ENCODE measurements at places on chromosomes 2 and 18. TPM values are rescaled to one million over a fixed set of nuclear protein-coding genes. Genes with fewer than 3 reads are reported as not detected.

The PLA2R1 gene
- total RNA-seq: not detected

The FRZB gene
- not detected for total RNA-seq

DNA sequence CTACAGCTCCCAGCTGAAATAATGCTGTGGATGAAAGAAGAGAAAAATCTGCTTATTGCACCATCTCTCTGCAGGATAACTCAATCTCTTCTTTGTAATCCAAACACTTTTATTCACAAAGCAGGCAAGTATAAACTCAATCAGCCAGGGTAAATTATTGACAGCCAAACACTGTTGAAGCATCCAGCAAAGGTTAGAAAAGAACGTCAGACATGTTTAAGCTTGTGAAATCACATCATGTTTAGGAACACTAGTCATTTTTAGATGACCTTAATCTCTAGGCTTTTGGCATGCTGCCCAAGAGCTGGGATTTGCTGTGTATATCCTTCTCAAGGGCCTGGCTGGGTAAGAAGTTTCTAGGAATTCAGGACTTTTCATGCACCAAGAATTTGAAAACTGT, 1148.1 kb upstream of the FANCL start:
- DNase-seq: no peak
- no peaks in the 10 kb centered on the region for H3K4me1 ChIP-seq
- no peak overlapping the region for H3K4me3 ChIP-seq
- no peak overlapping the region for H3K27ac ChIP-seq

The ASXL3 gene
- total RNA-seq: not detected

- no peaks in the 10 kb centered on the region for H3K27me3 ChIP-seq
- no peak for DNase-seq
- no peaks in the 10 kb centered on the region for H3K4me1 ChIP-seq
- no peak overlapping the region for H3K4me3 ChIP-seq
Measured at GRCh38 chr2:168087401-168087800, 160.0 kb downstream of the STK39 start.

DNA sequence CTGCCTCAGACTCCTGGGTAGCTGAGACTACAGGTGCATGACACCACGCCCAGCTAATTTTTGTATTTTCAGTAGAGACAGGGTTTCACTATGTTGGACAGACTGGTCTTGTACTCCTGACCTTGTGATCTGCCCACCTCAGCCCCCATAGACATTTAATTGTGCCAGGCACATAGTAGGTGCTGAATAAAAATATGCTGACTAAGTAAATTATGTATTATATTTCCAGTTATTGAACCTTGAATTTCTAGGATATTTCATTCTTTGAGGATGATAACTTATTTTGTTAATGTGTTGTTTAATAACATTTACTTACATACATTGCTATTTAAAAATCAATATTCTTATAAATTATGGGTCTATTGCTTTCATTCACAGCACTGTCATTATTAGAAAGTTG, 190.4 kb upstream of the LRRTM4 start:
- H3K27ac ChIP-seq: no peak overlapping the region
- no peaks in the 10 kb centered on the region for H3K27me3 ChIP-seq
- no peaks in the 10 kb centered on the region for H3K4me1 ChIP-seq

The LRRC30 gene
- not detected for total RNA-seq

- no peaks in the 10 kb centered on the region for H3K4me1 ChIP-seq
- H3K27me3 ChIP-seq: peaks cover 10% of the 10 kb centered on the region
- peak; percentile 69 for DNase-seq
- no peak overlapping the region for H3K27ac ChIP-seq
- no peak overlapping the region for H3K4me3 ChIP-seq
Measured at GRCh38 chr18:26468931-26469340, 79.4 kb downstream of the KCTD1 start.

DNA sequence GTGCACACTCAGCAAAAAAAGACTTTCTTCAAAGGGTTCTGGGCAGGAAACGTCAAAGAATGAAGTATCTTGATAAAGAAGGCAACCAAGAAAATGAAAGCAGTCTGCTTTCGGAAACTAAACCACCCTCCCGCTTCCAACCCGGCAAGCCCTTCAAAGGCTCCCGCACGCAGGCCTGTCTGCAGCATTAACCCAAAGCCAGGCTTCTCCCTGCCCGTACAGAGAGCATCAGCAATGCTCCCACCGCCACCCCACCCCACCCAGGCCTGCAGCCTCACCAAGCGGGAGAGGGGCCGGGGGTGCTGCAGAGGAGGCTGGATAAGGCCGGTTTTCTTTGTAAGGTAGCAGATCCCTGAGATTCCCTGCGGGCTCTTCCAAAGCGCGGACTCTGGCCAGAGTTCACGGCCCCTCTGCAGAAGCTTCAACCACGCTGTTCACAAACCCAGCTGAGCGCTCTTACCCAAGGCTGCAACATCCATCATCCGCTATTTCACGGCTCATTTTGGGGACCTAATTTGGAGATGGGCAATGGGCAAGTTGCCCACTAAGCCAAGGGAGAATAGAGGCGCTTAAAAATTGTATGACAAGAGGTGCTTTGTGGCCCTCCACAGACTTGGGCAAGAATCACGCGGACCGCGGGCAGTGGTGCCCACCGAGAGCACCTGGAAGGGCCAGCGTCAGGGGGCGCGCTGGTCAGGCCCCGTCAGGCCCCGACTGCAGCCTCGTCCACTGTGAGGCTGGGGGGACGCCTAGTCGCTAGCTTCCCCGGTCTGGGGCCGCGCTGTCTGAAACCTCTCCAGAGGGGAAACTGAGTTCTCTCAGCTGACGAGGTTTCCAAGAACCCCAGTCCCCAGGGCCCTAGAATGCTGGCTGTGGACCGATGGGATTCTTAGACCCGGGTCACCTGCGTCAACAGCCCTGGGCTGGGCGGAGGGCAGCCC, 225.4 kb upstream of the ID2 start:
- H3K4me3 ChIP-seq: no peak overlapping the region
- H3K36me3 ChIP-seq: no peaks in the 10 kb centered on the region
- H3K27ac ChIP-seq: no peak overlapping the region
- no peak for DNase-seq
- H3K27me3 ChIP-seq: peaks cover 54% of the 10 kb centered on the region

GRCh38 chr2:6526093-6526824, 339.4 kb downstream of the CMPK2 start:
- no peak for DNase-seq
- no peaks in the 10 kb centered on the region for H3K36me3 ChIP-seq
- no peaks in the 10 kb centered on the region for H3K4me1 ChIP-seq
- H3K4me3 ChIP-seq: no peak overlapping the region
- no peaks in the 10 kb centered on the region for H3K27me3 ChIP-seq

- no peak overlapping the region for H3K27ac ChIP-seq
- no peak for DNase-seq
- H3K4me3 ChIP-seq: no peak overlapping the region
Measured at GRCh38 chr2:38747007-38747424, 4.1 kb downstream of the SRSF7 start.

DNA sequence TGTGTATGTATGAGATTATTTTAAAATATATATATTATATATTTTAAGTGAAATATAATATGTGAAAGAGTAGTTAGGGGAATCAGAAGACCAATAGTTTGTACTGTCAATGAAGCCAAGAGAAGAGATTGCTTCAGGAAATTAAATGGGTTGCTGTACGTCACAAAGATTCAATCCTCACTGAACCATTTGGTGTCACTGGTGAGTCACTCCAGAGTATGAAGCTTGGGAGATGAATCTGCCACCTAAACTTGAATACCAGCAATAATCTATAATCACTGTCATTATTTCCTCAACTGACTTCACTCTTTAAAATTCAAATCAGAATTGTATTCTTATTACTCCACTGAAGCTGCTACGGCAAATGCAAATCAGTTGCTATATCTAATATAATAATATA, 41.9 kb upstream of the SCN9A start:
- no peaks in the 10 kb centered on the region for H3K36me3 ChIP-seq
- H3K27ac ChIP-seq: no peak overlapping the region
- H3K4me3 ChIP-seq: no peak overlapping the region
- no peaks in the 10 kb centered on the region for H3K27me3 ChIP-seq

GRCh38 chr2:15734674-15735483, 143.2 kb downstream of the DDX1 start:
- no peak for DNase-seq
- H3K4me1 ChIP-seq: peaks cover 7% of the 10 kb centered on the region
- H3K27me3 ChIP-seq: peaks cover 52% of the 10 kb centered on the region
- H3K27ac ChIP-seq: no peak overlapping the region

The LBH gene
- 9.5 TPM for total RNA-seq

The IL36RN gene
- total RNA-seq: not detected

DNA sequence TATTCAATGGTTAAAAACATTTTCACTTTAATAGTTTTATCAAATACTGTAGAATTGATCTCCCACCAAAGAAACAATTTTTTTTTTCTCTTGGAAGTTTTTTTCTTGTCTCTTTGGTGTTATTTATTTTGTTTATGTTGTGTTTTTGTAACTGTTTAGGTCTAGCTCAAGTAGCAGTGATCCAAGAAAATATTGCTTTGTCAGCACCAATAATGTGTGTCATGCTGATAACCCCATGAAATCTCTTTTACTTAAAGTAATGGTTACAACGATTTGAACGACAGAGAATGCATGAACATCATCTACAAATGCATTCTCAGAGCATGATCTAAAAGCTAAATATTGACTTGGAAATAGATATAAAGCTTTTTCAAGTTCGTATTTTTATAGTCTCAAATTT, 122.9 kb downstream of the DOK6 start:
- no peaks in the 10 kb centered on the region for H3K36me3 ChIP-seq
- H3K4me3 ChIP-seq: no peak overlapping the region
- H3K27ac ChIP-seq: no peak overlapping the region

The MC5R gene
- not detected for total RNA-seq

GRCh38 chr2:35946478-35946877, 409.1 kb upstream of the CRIM1 start:
- no peaks in the 10 kb centered on the region for H3K27me3 ChIP-seq
- no peaks in the 10 kb centered on the region for H3K36me3 ChIP-seq
- H3K4me1 ChIP-seq: no peaks in the 10 kb centered on the region
- no peak for DNase-seq

DNA sequence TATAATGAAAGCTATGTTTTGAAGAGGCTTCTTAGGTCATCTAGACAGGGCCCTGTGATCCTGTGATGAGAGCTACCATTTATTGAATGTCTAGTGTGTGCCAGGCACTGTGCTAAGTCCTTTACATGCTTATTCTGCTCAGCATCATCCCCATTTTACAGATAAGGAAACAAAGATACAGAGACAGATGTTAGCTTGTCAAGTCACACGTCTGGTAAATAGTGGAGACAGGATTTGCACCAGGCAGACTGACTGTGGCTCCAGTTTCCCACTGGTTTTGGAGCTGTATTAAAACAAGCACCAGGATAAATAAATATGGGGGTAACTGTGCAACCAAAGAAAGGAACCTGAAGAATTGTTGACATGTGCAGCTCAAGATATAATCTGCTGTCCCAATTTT, 19.2 kb upstream of the EML6 start:
- no peak overlapping the region for H3K4me3 ChIP-seq
- H3K27ac ChIP-seq: no peak overlapping the region
- H3K4me1 ChIP-seq: peaks cover 3% of the 10 kb centered on the region
- no peaks in the 10 kb centered on the region for H3K36me3 ChIP-seq
- peaks cover 11% of the 10 kb centered on the region for H3K27me3 ChIP-seq

GRCh38 chr2:98771721-98772524, 41.0 kb upstream of the MGAT4A start:
- DNase-seq: no peak
- H3K4me3 ChIP-seq: no peak overlapping the region
- no peaks in the 10 kb centered on the region for H3K36me3 ChIP-seq
- H3K27me3 ChIP-seq: peaks cover 24% of the 10 kb centered on the region
- no peak overlapping the region for H3K27ac ChIP-seq

The SERPINB5 gene
- 1.4 TPM for total RNA-seq

DNA sequence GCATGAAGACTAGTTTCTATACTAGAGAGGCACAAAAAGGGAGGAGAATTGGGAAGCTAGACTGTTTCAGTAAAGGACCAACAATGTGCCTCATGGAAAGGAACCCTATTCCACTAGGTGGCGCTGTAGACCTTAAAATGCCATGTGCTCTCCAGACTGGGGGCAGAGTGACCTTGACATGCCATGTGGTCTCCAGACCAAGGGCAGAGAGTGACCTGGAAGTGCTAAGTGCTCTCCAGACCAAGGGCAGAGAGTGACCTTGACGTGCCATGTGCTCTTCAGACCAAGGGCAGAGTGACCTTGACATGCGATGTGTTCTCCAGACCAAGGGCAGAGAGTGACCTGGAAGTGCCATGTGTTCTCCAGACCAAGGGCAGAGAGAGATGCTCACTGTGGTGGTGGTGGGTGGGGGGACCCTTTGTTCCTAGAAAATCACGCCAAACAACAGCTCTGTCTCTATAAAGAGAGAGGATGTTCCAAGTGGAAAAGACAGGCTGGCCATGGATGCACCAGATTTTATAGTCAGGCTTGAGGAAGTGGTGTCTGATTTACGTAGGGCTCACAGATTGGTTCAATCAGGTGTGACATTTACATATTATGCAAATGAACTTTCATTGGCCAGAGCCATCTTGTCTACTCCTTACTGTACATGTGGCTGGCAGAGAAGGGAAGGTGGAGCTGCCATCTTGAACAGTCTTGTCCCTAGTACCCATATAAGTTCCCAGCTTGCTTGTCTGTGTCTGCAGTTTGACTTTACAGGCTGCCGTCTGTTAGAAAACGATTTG, 344.0 kb upstream of the DDX18 start:
- no peaks in the 10 kb centered on the region for H3K4me1 ChIP-seq
- no peak overlapping the region for H3K4me3 ChIP-seq
- no peak overlapping the region for H3K27ac ChIP-seq
- no peaks in the 10 kb centered on the region for H3K36me3 ChIP-seq
- peak; percentile 22 for DNase-seq

DNA sequence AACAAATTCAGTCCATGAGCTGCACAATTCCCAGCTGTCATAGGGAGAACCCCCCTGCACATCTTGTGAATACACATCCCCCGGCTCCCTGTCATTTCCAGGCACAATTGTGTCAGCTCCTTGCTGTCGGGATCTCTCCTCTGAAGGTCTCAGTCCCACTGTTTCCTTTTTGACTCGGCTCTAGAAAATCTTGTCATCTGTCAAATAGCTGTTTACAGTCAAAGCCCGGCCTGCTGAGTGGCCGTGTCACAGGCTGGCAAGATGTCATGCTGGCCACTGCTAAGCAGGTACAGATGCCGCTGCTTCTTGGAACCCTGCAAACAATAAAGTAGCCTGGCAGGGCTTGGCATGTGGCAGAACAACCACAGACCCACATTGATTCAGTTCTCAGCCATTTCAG, 61.7 kb downstream of the LYPD1 start:
- no peak for DNase-seq
- no peaks in the 10 kb centered on the region for H3K36me3 ChIP-seq
- no peak overlapping the region for H3K4me3 ChIP-seq
- H3K27ac ChIP-seq: no peak overlapping the region
- H3K27me3 ChIP-seq: no peaks in the 10 kb centered on the region
- H3K4me1 ChIP-seq: no peaks in the 10 kb centered on the region

The ALK gene
- not detected for total RNA-seq

Data from K562 (cell line).